ENCODE measurements at places on chromosomes 2 and 18.

DNA sequence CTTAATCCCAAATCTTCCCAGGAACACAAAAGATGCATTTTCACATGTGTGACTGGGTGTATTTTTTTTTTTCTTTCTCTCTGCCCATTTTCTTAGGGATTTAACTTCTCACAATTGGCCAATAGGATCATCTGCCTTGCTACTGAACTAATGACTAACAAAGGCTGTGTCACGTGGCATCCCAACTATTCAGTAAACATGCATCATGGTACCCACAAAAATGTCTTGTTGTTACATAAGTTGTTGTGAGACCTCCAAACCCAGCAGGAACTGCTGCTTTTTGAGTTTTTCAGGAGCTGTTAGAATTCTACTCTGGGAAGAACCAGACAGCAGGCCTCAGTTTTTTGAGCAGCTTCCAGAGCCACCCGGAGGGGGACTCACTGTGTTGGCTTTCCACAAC lies 31.9 kb downstream of the GAD1 start:
- DNase-seq: peak; percentile 44

GRCh38 chr2:8525582-8526402 lies 156.1 kb upstream of the ID2 start:
- peak; percentile 6 for DNase-seq

DNA sequence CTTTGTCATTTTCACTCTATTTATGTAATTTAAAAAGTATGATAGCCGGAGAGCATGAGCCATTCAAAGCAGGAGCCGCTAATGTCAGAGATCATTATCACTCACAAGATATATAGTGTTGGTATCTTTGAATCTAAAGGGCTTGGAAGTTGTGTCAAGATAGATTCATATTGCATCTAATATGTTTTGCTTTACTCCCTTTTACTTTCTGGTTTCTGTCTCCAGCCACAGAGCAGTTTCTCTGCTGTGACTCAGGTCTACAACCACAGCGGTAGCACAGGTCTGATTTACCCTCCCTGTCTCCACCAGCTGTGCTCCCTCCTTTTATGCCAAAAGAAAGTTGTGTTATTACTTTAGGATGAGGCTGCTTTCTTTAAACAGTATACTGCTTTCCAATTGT lies 424.0 kb downstream of the ARHGAP15 start:
- no peak for DNase-seq

- no peak for DNase-seq
These were observed 50.4 kb downstream of the CCDC102B start for GRCh38 chr18:68848242-68848641.

DNA sequence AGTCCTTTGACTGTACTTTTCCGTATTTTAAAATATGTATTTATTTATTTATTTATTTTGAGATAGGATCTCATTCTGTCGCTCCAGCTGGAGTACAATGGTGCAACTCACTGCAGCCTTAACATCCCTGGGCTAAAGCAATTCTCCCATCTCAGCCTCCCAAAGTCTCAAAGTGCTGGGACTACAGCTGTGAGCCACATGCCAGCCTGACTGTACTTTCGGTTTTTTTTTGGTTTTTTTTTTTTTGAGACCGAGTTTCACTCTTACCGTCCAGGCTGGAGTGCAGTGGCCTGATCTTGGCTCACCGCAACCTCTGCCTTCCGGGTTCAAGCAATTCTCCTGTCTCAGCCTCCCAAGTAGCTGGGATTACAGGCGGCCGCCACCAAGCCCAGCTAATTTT lies 28.9 kb upstream of the CCNYL1 start:
- no peak for DNase-seq
